ENCODE measurements at places on chromosomes 16 and 17.

GRCh38 chr17:4485676-4486646, 12.7 kb upstream of the SPNS2 start:
- no peak for DNase-seq

DNA sequence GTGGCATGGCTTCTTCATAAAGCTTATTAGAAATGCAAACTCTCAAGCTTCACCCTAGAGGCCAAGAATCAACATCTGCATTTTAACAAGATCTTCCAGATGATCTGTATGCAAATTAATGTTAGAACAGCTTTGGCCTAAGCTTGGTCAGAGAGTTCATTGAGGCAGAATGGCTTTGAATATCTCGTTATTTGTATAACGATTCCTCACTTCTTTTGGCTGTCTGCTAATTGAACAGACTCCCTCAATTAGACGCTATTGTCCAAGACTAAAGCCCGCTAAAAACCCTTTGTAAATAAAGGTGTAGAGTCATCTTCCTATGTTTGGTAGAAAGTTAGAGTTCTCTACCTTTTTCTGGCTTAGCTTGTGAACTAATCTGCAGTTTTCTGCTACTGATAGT, 1453.7 kb downstream of the CDH8 start:
- no peak for DNase-seq

DNA sequence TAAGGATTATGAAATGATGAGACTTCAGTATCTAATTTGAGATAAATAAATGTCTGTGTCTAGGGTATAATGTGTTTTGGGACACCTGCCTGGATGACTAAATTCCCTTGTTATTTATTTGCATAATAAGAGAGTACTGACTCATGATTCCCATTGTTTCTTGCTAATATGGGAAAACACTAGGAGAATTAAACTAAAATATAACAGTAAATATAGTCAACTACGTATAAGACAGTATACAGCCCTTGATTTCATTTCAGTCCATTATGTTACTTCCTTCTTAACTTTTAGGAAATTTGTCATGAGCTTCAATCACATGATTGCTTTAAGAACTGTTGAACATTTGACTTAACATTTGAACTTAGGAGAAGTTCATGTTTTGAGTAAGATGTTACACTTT, 62.4 kb downstream of the VMP1 start:
- DNase-seq: no peak

DNA sequence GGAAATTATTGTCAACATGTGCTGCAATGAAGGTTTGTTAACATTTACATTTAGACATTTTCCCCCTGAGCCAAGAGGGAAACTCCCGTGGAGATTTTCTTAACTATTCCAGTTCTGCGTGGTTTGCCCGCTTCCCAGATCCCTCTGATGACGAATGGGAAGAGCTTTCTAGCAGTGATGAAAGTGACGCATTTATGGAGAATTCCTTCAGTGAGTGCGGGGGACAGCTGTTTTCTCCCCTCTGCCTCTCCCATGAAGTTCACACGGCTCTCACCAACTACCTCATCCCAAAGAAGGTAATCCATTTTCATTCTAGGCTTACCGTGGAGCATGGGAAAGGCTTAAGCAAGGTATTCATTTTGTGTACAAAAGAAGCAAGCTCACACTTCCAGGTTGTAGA, 18.2 kb downstream of the HEATR3 start:
- no peak for DNase-seq

- DNase-seq: no peak
Observed at GRCh38 chr16:70753228-70753627, 47.7 kb downstream of the VAC14 start.

- DNase-seq: no peak
Observed at GRCh38 chr17:32805029-32805976, 71.6 kb downstream of the MYO1D start.

- DNase-seq: no peak
Observed at GRCh38 chr16:49194537-49195236, 87.0 kb downstream of the CBLN1 start.

- no peak for DNase-seq
Observed at GRCh38 chr16:79213214-79213613, 387.3 kb downstream of the MAF start.

GRCh38 chr17:539766-540165, 174.9 kb downstream of the VPS53 start:
- no peak for DNase-seq

DNA sequence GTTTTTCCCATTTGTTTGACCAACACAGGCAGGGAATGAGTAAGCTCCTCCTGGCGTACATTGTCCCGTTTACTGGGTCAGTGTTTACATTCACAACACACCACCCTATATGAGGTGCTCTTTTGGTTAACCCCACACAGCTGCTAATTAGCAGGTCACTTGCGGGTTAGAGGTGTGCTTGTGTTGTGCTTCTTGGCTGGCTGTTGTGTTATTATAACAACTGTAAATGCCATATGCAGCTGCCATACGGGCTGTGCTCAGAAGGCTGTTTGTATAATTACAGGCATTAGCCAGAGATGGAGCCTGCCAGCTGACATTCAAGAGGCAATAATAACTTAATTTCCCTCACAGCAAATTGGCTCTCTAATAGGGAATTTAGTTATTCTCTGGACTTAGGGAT, 205.1 kb upstream of the ELAC2 start:
- no peak for DNase-seq

GRCh38 chr17:27552276-27552732, 78.7 kb upstream of the LGALS9 start:
- DNase-seq: no peak

DNA sequence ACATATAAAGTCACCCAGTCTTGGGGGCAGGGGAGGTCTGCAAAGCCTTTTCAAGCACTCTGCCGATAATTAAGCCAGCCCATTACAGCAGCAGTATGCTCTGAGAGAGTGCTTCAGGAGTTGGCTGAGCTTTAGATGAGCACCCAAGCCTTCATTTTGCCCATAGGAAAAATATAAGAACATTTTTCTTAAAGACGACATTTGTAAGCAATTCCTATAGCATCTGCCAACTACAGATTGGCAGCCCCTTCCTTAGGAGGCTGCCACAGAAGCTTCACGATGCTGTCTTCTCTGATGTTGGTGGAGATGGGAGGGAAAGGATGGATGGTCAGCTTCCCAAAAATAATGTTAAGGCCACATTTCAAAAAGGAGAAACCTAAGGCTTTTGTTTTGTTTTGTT, 367.5 kb downstream of the XYLT1 start:
- no peak for DNase-seq

- DNase-seq: no peak
Observed at GRCh38 chr17:6541886-6542285, 14.5 kb downstream of the PITPNM3 start.

DNA sequence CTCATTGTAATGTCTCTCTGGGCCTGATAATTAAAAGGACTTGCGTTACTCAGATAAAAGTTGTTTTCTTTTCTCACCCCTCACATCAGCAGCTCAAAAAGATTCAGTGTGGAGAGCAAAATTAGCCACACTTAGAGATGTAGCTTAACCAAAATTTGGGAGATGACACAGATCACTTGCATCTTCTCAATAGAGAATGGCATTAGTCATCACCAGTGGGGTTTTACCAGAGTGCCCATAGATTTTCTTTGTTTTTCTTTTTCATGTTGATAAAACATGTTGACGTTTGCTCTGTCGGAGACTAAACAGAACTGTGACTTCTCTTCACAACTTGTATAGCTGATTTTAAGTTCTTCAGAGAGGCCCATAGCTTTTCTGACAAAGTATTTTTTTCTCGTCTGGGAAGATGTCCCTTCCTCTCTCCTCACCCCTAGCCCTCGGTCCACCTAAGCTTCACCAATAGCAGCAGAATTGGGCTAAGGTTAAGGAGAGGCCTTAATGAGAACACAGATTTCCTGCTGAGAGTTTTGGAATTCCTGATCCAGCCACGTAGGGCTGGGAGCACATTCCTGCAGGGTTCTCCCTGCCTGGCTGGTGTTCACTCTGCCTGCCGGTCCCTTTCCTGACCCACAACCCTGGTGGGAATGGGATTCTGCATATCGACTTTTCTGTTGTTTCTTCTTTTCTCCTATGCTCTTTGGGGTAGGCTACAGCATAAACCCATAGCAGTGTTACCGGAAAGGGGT, 92.6 kb downstream of the CACNG3 start:
- DNase-seq: no peak

DNA sequence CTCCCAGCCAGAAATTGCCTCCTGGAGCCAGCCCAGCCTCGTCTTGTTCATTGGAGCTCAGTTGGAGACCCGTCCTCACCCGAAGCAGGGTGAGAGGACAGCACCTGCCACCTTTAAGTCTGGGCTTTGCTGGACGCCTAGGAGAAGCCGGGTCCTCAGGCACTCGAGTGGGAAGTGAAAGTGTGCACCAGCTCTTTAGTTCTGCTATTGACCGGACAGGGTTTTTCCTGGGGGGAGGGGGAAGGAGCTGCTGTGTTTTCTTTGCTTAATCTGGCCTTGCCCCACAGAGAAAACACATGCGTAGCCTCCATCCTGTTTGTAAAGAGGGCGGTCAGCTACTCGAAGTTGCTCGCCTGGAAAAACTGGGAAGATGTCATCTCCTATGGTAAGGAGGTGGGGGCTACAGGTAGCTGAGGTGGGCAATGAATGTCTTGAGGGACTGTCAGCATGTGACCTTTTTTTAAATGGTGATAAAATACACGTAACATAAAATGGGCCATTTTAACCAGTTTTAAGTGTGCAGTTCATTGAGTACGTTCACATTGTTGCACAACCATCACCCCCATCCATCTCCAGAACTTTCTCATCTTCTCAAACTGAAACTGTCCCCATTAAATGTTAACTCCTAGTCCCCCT, 34.4 kb downstream of the CMIP start:
- no peak for DNase-seq

DNA sequence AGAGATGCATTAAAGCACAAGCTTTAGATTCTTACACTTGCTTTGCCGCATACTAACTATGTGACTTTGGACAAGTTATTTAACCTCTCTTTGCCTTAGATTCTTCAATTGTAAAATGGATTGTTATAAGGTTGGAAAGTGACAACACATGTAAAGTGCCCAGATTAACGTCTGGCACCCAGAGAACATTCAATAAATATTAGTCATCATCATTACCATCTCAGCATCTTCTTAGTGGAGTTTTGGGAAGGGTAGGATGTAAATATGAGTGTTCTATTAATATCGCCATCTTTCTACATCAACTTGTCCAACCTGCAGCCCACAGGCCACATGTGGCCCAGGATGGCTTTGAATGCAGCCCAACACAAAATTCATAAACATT, 27.4 kb upstream of the FAM20A start:
- no peak for DNase-seq

- DNase-seq: no peak
Observed at GRCh38 chr16:60091529-60091928, 1357.4 kb upstream of the GOT2 start.

DNA sequence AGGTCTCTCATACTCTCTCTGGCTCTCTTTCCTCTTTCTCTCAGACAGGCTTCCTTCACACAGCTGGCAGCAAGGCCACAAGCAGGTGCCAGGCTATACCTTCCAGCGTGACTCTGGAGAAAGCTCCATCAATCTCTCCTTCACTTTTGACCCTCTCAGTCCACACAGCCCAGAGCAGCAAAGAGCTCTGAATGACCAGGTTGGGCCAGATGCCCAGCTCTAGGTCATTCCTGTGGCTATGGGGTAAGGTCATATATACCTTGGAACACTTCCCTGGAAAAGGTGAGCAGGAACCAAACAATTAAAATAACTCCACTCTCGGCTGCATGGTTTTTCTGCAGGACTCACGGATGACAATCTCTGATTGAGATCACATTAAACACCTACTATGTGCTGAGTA, 8.8 kb downstream of the ADAP2 start:
- no peak for DNase-seq

DNA sequence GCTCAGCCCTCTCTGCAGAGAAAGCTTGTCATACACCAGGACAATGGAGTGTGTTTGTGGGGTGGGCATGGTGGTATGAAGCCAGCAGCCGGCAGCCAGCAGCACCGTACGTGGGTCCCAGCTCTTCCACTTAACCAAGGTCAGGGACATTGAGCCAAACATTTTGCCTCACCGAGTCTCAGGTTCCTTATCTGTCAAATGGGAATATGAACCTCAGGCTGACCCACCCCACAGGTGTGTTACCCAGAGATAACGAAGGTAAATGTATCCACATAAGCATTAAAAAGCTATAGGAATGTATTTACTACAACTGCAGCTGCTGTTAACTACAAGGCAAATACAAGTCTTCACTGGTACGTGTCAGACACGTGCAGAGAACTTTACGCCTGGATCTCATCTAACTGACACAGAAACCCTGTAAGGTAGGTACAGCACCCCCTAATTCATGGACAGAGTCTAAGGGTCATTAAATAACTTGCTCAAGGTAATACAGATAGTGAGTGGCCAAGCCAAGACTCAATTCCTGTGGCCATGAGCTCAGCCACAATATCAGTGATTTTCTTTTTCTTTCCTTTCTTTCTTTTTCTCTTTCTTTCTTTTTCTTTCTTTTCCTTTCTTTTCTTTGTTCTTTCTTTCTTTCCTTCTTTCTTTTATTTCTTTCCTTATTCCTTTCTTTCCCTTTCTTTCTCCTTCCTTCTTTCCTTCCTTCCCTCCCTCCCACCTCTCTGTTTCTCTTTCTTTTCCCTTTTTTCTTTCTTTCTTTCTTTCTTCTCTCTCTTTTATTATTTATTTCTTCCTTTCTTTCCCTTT, 990 bp downstream of the SLC5A11 start:
- DNase-seq: no peak

DNA sequence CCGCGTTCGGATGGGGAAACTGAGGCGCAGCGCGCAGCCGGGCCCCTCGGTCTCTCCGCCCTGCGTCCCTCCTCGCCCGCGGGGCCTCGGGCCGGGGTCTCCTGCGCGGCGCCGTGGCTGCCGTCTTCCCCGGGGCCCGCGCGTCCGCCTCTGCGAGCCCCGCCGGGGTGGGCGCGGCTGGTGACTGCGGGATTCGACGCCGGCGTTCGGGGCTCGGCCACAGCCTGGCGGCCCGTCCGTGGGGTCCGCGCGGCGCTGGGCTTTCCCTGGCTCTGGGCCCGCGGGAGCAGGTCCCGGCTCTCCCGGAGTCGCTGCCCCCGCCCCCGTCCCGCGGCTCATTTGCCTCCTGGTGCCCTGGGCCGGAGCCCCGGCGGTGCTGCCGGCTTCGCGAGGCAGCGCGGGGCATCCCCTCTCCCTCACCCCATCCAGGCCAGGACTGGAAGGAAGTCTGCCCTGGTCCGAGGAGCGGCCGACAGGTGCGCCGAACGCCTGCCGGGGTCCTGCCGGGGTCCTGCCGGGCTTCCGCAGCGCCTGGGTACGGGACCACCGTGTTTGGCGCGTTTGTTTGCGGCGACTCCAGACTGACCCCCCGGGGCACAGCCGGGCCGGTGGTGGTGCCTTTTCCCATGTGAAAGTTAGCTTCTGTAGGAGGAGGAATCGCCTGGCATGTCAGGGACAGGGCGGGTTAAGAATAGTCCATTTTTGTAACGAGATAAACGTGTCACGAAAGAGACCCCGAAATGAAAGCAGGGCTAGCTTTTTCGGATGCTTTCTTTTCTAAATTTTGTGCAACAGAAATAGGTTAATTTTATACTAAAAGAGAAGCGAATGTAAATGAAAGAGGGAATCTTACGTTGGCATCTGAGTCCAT, 671 bp downstream of the CHMP6 start:
- no peak for DNase-seq

GRCh38 chr17:38430316-38430715, 2.1 kb downstream of the ARHGAP23 start:
- no peak for DNase-seq
